Skeletal muscle cell (primary cell): ENCODE measurements at places on chromosomes 5 and 9.

DNA sequence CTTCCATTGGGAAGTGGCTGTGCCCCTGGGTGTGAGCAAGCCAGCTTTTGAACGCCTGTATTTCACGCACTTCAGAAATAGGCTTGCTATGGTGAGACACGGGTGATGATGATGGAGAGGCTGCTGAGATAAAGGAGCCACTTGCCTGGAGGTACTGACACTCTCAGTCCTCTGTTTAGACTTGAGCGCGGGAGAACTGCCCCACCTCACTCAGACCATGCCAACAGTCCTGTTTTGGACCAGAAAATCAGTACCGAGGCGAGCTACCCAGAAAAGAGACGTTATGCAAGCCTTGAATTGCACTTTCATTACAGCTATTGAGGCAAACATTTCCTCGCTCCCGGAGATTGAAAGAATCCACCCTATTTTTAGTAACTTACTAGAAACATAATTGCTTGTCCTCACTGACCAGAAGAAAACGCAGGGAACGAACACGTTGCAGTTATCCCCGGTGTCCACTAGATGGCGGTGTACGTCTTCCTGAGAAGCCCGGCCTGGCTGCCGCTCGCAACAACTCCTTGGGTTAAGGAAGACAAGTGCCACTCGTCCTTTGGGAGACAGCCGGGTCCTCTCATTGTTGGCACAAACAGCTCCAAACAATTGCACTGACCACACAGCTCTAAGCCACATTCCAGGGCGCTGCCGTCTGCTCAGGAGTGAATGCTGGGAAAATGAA lies 142.4 kb downstream of the PSAT1 start:
- peak; percentile 68 for DNase-seq

- DNase-seq = no peak
These were observed 18.7 kb downstream of the ADAMTSL1 start for GRCh38 chr9:18492612-18493011.

GRCh38 chr9:108691614-108692013 lies 164.2 kb downstream of the ACTL7B start:
- no peak for DNase-seq

DNA sequence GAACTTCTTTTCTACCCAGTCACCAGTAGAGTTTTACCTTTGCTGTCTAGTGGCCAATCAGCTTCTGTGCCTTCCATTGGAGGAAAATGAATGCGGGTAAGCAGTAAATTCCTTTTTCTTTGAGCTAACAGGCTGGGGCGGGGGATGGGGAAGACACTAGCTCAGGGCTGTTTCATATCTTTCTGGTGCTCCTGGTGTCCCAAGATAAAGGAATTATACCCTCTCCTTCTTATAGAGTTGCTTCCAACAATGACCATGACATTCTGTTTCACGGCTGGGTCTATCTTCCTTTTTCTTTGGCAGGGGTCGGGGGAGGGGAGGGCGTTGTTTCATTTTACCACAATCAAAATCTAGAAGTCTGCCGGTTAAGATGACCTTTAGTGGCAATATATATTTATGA lies 51.2 kb upstream of the RPS23 start:
- no peak for DNase-seq

DNA sequence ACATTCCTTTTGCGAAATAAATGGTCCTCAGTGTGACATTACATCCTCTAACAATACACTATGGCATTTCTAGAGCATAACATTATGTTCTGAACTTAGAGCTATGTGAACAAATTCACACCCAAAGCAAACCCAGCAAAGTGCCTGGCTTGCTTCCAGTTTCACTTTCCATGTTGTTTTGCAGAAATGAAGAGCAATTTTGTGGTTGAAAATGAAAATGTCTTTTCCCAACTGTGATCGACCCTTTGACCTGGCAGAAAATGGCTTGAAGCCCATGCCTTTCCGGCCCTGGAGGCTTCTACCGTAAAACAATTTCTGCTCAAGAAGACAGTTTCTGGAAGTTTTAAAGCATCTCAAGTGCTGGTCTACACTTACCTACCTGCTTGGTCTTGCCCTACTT lies 344.7 kb upstream of the RGMB start:
- peak; percentile 93 for DNase-seq
